ENCODE measurements at places on chromosomes 2 and 18.

GRCh38 chr2:181124497-181124896, 144.1 kb downstream of the UBE2E3 start:
- no peak for DNase-seq

- no peak for DNase-seq
Observed at GRCh38 chr2:207233731-207234130, 68.0 kb upstream of the KLF7 start.

GRCh38 chr18:56650944-56651770, at the start of gene WDR7:
Gene WDR7, plus strand, starts transcription at chr18:56651359. Its CDS starts 21,157 bp downstream, at chr18:56672516.
- peak; percentile 93 for DNase-seq

DNA sequence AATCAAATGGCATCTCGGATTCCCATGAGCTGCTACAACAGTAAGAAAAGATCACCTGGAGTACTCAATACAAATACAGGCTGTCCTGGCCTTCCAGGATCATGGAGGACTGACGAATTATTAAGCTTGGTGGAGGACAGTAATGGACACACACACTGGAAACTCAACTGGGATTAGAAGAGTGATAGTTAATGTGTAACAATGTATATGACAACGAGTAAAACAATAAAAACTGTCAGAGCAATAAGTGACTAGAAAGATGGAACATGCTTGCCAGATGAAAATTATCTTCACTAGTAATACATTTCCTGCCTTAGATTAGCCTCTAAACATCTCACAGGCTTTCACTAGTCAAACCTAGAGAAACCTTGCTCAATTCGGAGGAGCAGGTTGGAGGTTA, 49.2 kb upstream of the CDH20 start:
- DNase-seq = no peak

- DNase-seq = no peak
Observed at GRCh38 chr2:175005733-175006264, 618 bp upstream of the CHN1 start.

- DNase-seq = no peak
Observed at GRCh38 chr2:100106460-100106859, 35.9 kb downstream of the AFF3 start.

DNA sequence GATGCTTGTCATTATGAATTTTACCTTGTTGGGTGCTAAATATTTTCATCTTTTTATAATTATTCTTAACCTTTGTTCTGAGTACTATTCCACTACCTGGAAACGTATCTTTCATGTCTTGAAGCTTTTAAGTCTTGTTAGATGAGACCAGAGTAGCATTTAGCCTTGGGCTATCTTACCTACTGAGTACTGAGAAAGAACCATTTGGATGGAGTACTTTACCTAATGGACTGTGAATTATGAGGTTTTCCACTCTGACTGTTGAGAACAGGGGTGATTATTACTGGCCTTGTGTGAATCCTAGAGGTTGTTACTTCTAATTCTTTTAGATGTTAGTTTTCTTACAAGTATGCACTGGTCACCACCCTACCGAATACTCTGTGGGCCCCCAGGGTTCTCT, 63.5 kb downstream of the CCDC102B start:
- DNase-seq = no peak

- peak; percentile 17 for DNase-seq
Observed at GRCh38 chr2:232487385-232488096, at the start of gene ECEL1. Gene ECEL1, minus strand, starts transcription at chr2:232487834. Its CDS starts 1,181 bp downstream, at chr2:232486653.

DNA sequence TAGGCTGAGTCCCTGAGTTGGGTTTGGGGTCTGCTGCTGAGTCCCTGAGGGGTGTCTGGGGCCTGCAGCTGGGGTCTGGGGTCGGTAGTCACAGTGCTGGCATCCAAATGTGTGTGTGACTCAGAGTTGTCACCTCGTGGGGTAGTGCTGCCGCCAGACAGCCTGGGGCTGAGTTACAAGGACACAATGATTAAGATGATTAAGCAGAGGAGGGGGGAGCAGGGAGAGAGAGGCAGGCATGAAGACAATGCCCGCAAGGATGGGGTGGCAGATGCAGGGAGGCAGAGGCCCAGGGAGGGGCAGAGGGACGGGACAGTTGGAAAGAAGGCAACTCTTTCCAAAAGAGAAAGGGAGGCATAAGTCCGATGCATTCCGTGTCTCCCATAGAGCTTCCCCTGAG, 120.2 kb downstream of the CELF4 start:
- no peak for DNase-seq

DNA sequence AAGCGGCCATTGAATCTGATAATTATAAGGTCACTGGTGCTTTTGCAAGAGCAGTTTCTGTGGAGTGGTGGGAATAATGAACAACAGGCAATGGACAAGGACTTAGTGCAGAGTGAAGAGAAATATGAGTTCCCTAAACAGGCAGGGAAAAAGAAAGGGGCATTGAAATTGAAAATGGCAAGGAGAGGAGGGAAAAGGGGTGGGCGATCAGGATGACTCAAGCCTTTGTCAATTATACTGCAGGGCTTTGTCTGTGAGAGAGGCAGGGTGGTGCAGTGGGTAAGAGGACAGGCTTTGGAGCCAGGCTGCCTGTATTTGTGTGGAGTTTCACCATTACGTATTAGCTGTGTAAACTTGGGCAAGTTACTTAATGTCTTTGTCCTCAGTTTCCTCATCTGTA, 29.5 kb upstream of the PAIP2B start:
- no peak for DNase-seq

DNA sequence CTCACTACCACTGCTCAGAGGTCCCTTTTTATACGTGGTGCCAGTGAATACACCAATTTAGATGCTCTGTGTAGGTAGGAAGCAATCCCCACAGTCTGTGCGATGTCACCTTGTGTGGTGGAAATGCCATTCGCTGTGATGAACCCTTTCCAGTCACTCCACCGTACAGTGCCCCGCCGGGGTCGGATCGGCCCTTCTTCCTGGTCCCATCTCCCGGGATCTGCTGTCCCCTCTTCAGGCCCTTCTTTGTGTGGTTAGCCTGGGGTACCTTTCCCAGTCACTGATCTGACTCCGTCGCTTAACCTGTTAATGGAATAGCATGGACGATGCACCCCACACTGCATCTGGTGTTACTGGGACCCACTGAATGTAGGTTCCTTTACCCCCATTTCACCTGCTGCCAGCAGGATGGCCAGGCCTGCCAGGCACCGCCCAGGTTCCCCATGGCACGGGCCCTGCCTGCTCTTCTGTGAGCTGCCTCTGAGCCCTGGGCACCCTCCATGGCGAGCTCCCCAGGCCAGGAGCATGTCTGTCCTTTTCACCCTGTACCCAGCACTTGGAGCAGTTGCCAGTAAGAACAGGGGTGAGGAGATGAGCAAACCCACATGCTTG, 18.0 kb downstream of the TWIST2 start:
- no peak for DNase-seq

DNA sequence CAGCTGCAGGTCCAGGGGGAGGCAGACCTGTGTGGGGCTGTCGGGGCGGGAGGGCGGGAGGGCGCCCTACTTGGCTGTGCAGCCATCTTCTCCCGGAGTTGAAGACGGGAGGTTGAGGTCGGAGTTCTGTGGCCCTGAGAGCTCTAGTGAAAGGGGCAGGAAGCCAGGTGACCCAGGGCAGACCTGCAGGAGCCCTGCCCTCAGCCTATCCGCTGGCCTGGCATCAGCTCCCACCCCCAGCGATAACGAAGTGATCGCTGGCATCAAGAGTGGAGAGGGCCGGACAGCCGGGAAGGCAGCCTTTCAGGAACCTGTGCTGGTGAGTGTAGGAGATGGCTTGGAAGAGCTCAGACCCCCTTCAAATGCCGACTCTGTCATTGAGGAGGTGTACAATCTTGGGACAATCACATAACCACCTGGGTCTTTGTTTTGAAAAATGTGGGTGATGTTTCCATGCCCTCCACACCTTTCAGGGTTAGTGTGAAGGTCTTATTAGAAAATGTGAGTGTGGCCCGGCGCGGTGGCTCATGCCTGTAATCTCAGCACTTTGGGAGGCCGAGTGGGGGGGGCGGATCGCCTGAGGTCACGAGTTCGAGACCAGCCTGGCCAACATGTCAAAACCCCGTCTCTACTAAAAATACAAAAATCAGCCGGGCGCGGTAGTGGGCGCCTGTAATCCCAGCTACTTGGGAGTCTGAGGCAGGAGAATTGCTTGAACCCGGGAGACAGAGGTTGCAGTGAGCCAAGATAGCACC, 1.3 kb downstream of the ARHGEF4 start:
- DNase-seq = no peak

GRCh38 chr2:217382794-217383193, 522.9 kb upstream of the TNP1 start:
- no peak for DNase-seq

DNA sequence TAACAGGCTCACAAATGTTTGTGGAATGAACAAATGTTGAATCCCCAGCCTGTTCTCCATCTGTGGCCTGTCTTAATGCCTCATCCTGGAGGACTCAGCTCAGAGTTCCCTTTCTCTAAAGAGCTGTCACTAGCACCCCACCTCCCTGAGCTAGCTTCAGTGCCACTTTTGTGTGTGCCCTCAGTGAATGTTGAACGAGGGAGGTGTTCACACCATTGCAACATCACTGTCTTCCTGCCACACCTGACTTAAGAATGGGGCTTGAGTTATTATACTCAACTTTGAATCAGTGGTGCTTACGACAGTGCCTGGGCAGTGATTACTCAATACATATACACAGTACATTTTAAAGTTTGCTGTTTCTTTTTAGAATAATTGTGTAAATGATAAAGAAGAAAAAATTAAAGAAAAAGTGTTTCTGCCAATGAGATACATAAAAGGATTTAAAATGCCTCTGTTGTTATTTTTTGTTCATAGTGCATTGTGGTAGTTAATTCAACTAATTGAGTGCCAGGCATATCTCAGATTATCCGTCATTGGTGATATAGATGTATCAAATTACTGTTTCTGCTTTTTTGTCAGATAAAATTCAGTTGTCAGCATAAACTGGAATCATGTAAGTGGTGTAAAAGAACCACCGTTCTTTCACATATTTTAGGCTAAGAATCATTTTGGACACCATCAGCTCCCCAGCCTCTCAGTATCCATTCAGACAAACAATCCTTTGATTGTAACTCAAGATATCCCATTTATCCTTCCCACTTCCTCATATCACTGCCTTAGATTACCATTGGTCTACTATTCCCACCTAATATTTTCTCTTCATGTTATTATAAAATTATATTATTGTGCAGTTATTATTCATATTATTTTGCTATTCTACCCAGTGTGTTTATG, 304.7 kb downstream of the PTPRM start:
- no peak for DNase-seq

DNA sequence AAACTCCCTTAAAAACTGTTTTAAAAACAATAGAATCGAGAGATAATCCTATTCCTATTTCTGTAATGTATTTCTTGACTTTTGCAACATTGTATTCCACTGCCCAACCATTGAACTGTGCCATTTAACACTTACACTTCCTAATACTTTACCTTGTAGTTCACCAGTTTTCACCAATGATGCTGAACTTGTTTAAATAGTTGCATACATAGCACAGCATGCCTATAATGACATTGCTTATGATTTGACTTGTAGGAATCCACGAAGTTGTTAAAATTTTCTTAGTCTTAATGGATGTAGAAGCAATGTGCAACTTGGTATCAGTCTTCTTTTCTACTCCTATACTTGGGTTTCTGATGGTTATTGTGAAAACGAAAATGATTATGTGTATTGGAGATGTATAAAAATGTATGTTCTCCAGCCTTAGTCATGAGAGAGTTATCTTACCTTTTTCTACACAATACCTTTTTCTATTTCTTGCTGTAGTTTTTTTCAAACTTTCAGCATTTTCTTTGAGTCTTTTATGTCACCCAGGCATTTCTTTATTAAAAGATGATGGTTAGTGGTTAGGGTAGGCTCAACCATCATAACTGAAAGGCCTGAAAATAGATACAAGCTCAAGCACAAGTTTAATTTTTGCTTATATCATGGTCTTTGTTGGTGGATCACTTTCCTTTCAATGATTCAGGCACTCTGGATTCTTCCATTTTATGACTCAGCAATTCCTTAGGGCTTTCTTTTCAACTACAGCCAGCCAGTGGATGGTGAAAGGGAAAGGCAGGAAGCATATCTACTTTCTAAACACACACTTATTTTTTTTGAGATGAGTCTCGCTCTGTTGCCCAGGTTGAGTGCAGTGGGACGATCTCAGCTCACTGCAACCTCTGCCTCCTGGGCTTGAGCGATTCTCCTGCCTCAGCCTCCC, 9.4 kb downstream of the GPD2 start:
- DNase-seq = no peak

DNA sequence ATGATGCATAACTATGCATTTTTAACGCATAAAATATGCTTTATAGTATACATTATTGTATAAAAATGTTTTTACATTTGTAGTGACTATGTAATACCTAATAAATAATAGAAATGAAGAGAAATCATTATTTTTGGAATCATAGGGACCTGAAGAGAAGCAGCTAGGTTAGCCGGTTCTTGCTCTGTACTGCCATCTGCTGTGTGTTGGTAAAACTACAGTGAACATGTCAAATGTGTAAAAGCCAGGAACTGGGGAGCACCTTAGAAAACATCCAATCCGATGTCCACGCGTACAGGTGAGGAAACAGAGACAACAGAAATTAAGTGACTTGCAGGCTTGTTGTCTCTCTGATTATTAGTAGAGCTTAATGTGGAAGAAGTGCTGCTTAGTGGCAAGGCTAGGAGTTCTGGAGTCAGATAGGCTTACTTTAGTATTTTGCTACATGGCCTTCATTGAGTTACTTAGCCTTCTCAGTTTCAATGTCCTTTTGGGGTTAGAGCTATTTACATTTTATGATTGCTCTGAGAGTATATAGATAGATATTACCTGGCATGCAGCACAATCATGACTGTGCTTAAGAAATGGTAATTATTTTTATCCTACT, 386.5 kb downstream of the DLGAP1 start:
- peak; percentile 35 for DNase-seq

GRCh38 chr2:28392297-28393113, at the start of gene FOSL2:
Gene FOSL2, plus strand, starts transcription at chr2:28392858. Its CDS starts 863 bp downstream, at chr2:28393721.
- DNase-seq = peak; percentile 91

DNA sequence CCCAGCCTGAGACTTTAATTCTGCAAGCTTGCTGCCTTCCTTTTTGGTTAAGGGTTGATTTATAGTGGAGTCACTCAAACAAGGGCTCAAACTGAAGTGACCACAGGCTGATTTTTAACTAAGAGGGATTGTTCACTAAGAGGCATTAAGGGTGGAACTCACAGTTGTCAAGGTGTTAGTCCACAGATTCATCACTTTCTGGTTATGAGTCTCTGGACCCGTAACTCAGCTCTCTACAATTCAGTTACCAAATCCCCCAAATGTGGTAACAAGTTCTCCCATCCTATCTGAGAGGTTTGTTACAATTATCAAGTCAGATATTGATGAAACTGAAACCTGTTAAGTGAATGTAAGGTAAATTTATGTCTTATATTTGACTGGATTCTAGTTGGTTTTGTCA, 185.9 kb upstream of the KLHL14 start:
- DNase-seq = no peak

DNA sequence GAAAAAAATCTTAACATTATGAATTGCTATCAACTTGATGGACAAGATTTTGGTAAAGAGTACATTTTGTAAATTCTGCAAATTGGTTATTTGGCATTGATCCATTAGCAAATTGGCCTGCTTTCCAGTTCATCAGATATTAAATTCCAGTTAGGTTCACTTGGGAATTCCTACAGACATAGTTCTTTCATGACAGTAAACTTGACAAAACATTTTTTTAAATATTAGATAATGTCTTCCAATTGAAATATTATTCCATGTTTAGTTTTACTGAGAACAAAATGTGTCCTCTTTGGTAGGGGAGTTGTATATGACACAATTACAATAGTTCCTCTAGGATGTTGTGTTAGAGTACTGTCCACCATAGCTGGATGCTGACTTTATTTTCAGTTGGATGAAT, 141.9 kb downstream of the LCLAT1 start:
- no peak for DNase-seq

All from activated CD4-positive, alpha-beta T cell treated with anti-CD3 and anti-CD28 coated beads, Interleukin-2, amount 50 U/mL, for 48 hours (primary cell).